ENCODE measurements at places on chromosomes 12 and 14. TPM values are rescaled to one million over a fixed set of nuclear protein-coding genes. Genes with fewer than 3 reads are reported as not detected.

Gene PLEKHG3
- 21.6 TPM for polyA plus RNA-seq

Gene SPIC
- not detected for polyA plus RNA-seq

Gene MVK
- 63.6 TPM for polyA plus RNA-seq

Gene KRT6A
- polyA plus RNA-seq: 1.5 TPM

Gene NFE2
- 2.6 TPM for polyA plus RNA-seq

Gene REP15
- polyA plus RNA-seq: 0.73 TPM

Gene MLF2
- 177 TPM for polyA plus RNA-seq

Gene CCDC175
- 1.3 TPM for polyA plus RNA-seq

Gene MANSC1
- polyA plus RNA-seq: 30.3 TPM

Gene ANG
- 27.7 TPM for polyA plus RNA-seq

All from testis (tissue), 5 donors.